ENCODE measurements at places on chromosomes 3 and 15. TPM values are rescaled to one million over a fixed set of nuclear protein-coding genes. Genes with fewer than 3 reads are reported as not detected.

DNA sequence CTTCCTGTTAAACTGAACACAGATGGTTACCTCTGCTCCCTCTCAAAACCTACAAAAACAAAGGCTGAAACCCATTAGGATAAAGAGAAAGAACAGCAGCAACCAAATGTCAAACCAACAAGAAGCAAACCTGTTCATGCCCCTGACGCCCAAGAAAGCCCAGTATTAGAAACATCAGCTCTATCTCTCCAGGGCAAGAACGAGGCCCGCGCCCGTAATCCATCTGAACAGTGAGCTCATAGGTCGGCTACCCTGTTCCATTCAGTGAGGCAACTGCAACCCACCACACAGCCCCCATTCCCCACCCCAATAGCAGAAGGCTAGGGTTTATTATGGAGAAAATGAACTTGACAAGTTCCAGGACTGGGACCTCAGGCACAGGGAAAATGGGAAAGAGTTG is 10.0 kb downstream of the LSG1 start:
- H3K27me3 ChIP-seq = no peaks in the 10 kb centered on the region
- no peak for DNase-seq
- H3K4me3 ChIP-seq = no peak overlapping the region
- H3K36me3 ChIP-seq = peaks cover 49% of the 10 kb centered on the region
- H3K27ac ChIP-seq = no peak overlapping the region
- H3K4me1 ChIP-seq = peaks cover 23% of the 10 kb centered on the region

- H3K27me3 ChIP-seq = no peaks in the 10 kb centered on the region
- no peak overlapping the region for H3K4me3 ChIP-seq
- no peak for DNase-seq
- H3K27ac ChIP-seq = no peak overlapping the region
- no peaks in the 10 kb centered on the region for H3K4me1 ChIP-seq
Observed at GRCh38 chr3:50417637-50418033, 58.3 kb upstream of the TMEM115 start.

RFT1 gene
- total RNA-seq = 49.0 TPM

DNA sequence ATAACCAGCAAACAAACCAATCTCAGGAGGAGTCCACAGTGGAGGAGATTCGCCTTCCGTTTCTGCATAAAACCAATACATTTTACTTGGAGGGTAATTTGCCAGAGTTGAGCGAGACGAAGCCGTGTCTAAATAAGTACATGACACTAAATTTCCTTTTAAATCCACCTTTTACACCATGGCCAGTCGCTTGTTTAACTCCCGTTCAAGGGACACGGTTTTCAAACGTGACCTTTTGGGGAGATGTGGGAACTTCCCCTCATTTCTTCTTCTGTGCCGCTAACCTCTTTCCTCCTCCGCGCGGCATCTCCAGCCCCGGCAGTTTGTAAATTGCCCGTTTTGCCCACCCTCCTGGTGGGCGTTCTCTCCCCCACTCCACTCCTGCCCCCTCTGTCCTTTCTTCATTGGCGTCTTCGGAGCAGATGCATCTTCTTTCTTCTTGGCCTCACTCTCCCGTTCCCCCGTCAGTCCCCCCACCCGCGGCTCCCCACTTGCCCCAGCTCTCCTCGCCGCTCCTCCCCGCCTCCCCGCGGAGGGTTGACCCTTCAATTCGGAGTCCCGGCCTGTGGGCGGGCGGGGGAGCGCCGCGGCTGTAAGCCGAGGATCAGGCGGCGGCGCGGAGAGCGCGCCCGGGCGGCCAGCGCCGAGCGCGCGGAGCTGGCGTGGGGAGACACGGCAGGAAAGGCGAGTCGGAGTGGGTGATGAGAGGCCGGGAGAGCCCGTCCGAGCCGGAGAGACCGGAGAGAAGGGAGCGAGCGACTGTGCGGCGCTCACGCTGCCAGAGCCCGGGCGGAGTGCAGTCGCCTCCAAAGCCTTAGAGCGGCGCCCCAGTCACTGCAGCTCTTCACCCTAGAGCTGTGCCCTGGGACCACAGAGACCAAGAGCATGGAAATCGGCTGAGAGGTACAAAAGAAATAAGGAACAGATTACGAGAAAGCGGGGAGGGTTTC is at the start of gene NLGN1:
NLGN1 (plus strand) TSS at position 584 of the 950 bp plus-strand sequence.
- peaks cover 63% of the 10 kb centered on the region for H3K27me3 ChIP-seq
- peak within 1 kb of the TSS; percentile 54 for H3K4me3 ChIP-seq
- peak; percentile 21 for DNase-seq

NBEAL2 gene
- 83.4 TPM for total RNA-seq

CACNA2D2 gene
- 1.1 TPM for total RNA-seq

- peaks cover 5% of the 10 kb centered on the region for H3K4me1 ChIP-seq
- H3K27me3 ChIP-seq = peaks cover 24% of the 10 kb centered on the region
- no peak overlapping the region for H3K27ac ChIP-seq
- DNase-seq = peak; percentile 18
Observed at GRCh38 chr15:101455291-101456025, 34.0 kb downstream of the PCSK6 start.

DNA sequence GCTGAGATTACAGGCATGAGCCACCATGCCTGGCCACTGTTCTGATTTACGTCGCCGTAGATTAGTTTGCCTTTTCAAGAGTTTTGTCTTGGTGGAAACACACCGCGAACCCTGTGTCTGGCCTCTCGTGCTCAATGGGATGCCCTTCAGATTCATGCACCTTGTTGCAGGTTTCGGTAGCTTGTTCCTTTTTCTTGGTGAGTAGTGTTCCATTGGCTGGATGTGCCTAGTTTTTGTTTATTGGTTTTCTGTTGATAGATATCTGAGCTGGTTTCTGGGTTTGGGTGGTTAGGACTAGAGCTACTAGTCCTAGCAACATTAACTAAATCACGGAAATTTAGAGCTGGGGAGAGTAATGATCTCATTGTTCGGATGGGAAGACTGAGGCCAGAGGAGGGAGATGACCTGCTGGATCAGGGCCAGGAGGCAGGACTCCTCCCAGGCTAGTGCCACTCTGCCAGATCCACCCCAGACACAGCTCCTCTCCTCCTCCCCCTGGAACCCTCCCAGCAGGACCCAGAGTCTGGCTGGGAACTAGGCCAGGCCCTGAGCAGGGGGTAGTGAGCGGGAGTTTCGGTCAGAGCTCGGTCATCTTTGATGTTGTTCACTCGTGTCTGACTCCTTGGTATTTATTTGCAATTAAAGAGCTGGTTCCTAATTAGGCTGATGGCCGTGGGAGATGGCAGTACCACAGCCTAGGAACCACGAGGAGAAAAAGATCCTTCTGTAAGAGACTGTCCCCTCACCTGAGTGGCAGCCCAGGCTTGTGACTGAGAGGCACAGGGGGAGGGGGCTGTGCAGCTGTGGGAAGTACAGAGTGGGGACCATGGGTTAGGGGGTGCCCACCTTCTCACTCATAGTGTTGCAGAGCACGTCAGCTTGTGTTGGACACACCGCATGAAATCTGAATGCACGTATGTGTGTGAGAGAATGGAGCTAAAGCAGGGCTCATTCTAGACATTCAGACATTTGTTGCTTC is 73.4 kb downstream of the SMAD6 start:
- no peaks in the 10 kb centered on the region for H3K27me3 ChIP-seq
- no peak overlapping the region for H3K27ac ChIP-seq
- no peaks in the 10 kb centered on the region for H3K36me3 ChIP-seq
- no peak overlapping the region for H3K4me3 ChIP-seq
- DNase-seq = no peak

C3orf20 gene
- not detected for total RNA-seq

CNTN4 gene
- not detected for total RNA-seq

- DNase-seq = no peak
- H3K27me3 ChIP-seq = no peaks in the 10 kb centered on the region
Observed at GRCh38 chr15:28260317-28260716, 61.7 kb downstream of the HERC2 start.

GHSR gene
- not detected for total RNA-seq

DNA sequence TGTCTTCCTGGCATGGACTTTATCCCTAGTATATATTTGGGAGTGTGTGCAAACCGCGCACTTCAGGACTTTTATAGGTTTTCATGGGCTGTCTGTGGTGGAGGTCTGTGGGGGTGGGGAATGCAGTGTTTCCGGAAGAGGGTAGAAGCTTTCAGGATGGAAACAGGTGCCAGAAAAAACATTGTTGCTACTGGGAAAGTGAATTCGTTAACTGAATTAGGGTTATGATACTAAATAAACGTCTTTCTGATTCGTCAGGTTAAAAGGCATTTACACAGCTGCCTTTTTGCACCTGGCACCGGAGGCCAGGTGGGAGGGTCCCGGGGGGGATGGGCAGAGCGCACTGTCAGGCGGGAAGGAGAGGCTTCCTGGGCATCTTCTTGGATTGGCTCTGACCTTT is 62.1 kb downstream of the SLCO3A1 start:
- no peak overlapping the region for H3K27ac ChIP-seq
- no peaks in the 10 kb centered on the region for H3K4me1 ChIP-seq
- no peak overlapping the region for H3K4me3 ChIP-seq
- peaks cover 8% of the 10 kb centered on the region for H3K36me3 ChIP-seq

HRH1 gene
- total RNA-seq = 1.4 TPM

HSPBAP1 gene
- 3.9 TPM for total RNA-seq

- H3K4me3 ChIP-seq = no peak overlapping the region
- H3K27ac ChIP-seq = no peak overlapping the region
- no peaks in the 10 kb centered on the region for H3K36me3 ChIP-seq
- no peaks in the 10 kb centered on the region for H3K4me1 ChIP-seq
Observed at GRCh38 chr3:24299806-24300626, 194.6 kb downstream of the THRB start.

PODXL2 gene
- total RNA-seq = 1.9 TPM

RASGRP1 gene
- 120 TPM for total RNA-seq

GRCh38 chr3:187823746-187824145 is 78.5 kb upstream of the BCL6 start:
- DNase-seq = no peak
- no peak overlapping the region for H3K27ac ChIP-seq
- H3K36me3 ChIP-seq = no peaks in the 10 kb centered on the region

IL17RB gene
- 0.33 TPM for total RNA-seq

DNA sequence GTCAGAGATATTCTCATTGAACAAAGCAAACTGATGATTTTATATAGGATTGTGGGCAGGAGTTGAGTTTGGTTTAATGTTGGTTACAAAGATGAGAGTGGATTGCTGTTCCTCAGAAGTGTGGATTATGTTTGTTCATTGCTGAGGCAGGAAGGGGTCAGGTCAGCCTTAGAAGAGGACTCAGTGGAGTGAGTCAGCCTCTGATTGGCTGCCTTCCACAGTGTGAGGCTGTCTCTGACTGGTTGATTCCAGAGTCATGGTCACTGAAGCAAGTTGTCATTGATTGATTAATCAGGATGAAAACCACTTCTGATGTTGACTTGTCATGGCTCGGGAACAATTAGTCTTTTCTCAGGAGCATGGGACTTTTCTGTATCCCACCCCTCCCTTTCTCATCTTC is 36.2 kb downstream of the KBTBD12 start:
- H3K27me3 ChIP-seq = peaks cover 22% of the 10 kb centered on the region
- DNase-seq = no peak
- no peak overlapping the region for H3K4me3 ChIP-seq
- no peaks in the 10 kb centered on the region for H3K36me3 ChIP-seq

DNA sequence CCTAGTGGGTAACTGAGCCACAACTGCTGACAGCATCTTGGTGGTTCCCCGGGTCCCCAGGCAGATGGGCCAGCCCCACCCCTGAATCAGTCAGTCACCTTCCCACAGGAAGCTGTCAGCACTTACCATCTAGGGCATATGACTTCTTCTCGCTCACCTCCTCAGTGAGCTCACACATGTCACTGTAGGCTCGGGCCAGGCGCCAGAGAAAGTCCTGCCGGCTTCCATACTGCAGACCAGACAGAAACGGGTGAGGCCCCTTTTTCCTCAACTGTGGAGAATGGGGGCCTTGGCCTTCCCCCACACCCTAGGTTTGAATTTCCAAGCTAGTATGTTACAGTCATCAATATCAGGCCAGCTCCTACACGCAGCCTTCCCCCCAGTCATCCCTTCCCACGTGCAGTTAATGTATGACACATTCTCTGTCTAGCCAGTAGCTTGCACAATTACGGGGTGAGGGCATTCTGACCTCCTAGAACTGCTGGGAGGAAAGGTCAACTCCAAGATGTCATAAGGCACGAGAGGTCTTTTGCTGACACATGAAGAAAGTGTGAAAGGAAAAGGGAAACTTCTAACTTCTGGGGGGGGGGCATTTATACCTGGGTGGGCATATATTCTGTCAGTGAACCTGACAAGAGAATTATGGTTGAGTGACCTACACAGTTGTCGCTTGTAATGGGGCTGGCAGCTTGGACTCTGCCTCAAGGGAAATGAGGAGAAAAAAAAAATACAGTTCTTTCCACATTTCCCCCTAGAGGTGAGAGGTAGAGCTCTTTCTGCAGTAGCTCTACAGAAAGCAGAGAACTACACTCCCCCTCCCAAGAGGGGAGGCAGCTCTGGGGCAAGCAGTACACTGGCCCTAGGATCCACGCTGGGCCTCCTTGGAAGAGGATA is 10.9 kb downstream of the RMDN3 start:
- peaks cover 32% of the 10 kb centered on the region for H3K36me3 ChIP-seq
- H3K27me3 ChIP-seq = no peaks in the 10 kb centered on the region
- peaks cover 25% of the 10 kb centered on the region for H3K4me1 ChIP-seq
- DNase-seq = peak; percentile 82
- peak overlapping the region; percentile 4 for H3K4me3 ChIP-seq

DNA sequence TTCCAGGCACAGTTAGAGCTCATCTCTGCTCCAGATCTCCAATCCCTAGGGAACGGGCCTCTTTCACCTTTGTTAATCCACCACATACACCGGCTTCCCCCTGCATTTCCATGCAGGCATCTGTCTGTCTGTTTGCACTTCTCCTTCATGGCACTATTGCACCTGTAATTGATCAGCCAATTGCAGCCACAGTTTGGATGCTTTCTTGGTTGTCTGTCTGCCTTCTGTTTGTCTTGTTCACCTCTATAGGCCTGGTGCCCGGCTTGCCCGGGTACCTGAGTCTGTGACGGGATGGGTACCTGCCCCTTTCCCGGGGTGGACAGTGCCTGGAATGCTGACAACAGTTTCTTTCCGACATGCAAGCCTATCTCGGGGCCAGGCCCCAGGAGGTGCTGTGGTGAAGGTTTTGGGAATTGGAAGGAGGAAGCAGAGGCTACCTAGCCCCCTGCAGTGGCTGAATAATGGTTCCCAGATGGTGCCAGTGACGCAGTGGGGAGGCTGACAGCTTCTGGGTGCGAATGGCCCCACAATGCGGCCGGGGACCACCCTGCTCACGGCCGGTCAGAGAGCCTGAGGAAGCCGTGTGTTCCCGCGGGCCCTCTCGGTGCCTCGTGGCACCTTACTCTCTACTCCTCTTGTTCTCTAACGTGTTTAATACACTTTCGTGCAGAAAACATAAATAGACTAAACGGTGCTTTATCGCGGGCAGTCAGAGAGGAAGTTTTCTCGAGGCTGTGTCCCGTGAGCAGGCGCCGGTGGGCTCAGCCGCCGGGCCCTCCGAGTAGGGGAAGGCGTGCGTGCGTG is 31.3 kb upstream of the RAB6B start:
- H3K4me1 ChIP-seq = peaks cover 6% of the 10 kb centered on the region
- no peaks in the 10 kb centered on the region for H3K36me3 ChIP-seq
- H3K27ac ChIP-seq = no peak overlapping the region
- peak overlapping the region; percentile 29 for H3K4me3 ChIP-seq
- H3K27me3 ChIP-seq = peaks cover 16% of the 10 kb centered on the region

GRCh38 chr3:38016847-38017444 is 12.5 kb downstream of the PLCD1 start:
- no peak overlapping the region for H3K4me3 ChIP-seq
- H3K36me3 ChIP-seq = peaks cover 23% of the 10 kb centered on the region
- no peak for DNase-seq
- no peak overlapping the region for H3K27ac ChIP-seq
- H3K27me3 ChIP-seq = no peaks in the 10 kb centered on the region

- peak overlapping the region; percentile 76 for H3K4me3 ChIP-seq
- H3K27ac ChIP-seq = peak overlapping the region; percentile 58
- no peaks in the 10 kb centered on the region for H3K27me3 ChIP-seq
- peak; percentile 30 for DNase-seq
Observed at GRCh38 chr15:75648156-75649000, 666 bp downstream of the SNX33 start.

GRCh38 chr15:66157507-66157906 is 96.0 kb downstream of the MEGF11 start:
- H3K36me3 ChIP-seq = no peaks in the 10 kb centered on the region
- DNase-seq = no peak
- H3K4me1 ChIP-seq = no peaks in the 10 kb centered on the region
